Small intestine (tissue), 16 donors: ENCODE measurements at places on chromosomes 4 and X.

- no peak for DNase-seq
Measured at GRCh38 chr4:1644891-1645657, 39.0 kb downstream of the FAM53A start.

DNA sequence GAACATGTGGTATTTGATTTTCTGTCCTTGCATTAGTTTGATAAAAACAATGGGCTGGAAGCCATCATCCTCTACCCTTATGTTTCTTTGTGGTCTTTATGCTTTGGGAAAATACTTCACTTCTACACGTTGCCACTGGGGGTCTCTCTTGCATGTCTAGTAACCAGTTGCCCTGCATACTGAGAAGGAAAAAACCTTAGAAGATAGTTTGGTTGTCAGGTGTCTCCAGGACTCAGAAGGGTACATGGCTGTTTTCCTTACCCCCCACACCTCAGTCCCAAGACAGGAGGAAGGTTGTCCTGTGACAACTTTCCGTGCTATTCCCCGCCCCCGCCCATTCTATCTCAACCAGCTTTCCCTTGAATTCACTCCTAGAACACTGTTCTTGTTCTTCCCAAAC, 62.1 kb upstream of the LANCL3 start:
- DNase-seq: peak; percentile 2

DNA sequence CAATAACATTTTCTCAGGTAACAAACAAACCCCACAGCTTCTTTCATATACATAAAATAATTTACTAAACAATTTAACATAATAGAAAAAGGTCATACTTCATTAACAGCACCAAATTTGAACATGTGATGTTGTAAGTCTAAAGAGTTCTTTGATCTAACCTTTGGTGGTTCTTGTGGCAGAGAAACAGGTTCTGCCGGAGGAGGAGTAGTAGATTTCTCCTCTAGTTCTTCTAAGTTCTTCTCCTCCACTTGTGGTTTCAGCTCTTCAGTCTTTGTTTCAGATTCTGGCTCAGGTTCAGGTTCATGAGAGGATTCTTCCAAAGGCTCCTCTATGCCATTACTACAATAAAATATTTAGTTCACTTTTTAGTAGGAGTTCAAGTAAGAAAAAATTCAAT, 18.3 kb downstream of the G3BP2 start:
- no peak for DNase-seq

DNA sequence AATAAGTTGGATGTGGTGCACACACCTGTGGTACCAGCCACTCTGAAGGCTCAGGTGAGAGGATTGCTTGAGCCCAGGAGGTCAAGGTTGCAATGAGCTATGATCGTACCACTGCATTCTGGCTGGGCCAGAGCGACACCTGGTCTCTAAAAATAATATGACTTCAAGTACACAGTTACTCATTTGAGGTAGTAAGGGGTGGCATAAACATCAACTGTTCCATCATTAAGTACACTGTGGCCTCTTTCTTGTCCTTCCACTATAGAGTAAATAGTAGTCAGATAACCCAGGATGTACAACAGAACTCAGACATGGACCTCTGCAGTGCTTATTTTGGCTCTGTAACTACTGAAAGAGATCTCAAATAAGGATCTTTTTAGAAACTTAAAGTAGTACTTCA, 10.6 kb downstream of the FAM9B start:
- DNase-seq: no peak

DNA sequence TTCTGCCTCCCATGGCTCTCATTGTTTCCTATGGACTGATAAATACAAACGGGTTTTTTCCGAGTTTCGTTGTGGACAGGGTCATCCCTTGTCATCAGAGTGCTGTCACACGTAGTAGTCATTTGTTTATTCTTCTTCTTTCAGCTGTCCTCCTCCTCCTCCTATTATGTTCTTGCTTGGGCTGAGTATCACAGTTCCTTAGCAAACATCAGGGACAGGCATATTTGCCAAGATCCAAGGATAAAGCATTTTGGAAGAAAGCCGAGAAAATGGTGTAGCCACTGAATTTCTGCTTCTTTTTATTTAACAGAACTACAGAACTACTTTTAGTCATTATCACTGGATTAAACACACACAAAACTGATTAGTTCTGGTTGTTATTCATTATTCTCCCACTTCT, 167.9 kb downstream of the MAML3 start:
- DNase-seq: no peak

- DNase-seq: no peak
Measured at GRCh38 chr4:27145597-27145996, 285.0 kb downstream of the STIM2 start.

GRCh38 chrX:20829665-20830491, 544.3 kb upstream of the CNKSR2 start:
- no peak for DNase-seq

GRCh38 chrX:124680287-124680686, 333.9 kb downstream of the SH2D1A start:
- DNase-seq: no peak

DNA sequence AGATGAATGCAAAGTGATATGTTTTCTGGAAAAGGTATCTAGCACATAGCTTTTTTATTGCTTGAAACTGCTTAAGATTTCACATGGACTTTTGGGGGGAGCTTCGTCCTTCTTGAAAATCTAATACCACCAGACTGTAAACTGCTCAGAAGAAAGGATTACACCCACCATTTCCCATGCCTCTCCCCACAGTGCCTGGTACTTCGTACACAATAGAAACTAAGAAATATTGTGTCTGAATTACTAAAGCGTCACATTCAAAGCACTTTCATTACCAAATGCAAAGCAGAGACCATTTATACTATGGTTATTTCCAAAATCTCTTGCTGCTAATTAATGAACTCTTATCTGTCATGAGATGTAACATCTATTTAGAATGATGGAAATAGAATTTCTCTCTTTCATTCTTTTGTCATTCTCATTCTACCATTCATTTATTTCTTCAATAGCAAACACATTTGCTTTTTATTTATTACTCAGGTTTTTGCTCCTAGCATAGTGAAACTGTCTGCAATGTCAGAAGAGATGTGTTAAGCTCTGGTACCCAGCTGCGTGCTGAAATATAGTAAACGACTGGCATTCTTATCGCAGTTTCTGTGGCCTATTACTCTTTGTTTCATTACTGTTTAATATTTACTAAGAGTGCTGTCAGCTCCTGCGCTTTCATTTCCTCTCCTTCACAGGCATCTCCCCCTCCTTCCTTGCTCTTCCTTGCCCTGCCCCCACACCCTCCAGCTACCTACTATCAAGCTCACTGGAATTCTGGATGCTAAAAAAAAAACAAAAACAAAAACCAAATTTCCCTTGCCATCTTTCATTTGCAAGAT, 51.4 kb upstream of the RAPGEF2 start:
- peak; percentile 40 for DNase-seq

- DNase-seq: peak; percentile 15
Measured at GRCh38 chr4:102439236-102439614, 61.9 kb upstream of the NFKB1 start.

- DNase-seq: peak; percentile 45
Measured at GRCh38 chr4:74042681-74043080, 4.2 kb upstream of the CXCL3 start.

DNA sequence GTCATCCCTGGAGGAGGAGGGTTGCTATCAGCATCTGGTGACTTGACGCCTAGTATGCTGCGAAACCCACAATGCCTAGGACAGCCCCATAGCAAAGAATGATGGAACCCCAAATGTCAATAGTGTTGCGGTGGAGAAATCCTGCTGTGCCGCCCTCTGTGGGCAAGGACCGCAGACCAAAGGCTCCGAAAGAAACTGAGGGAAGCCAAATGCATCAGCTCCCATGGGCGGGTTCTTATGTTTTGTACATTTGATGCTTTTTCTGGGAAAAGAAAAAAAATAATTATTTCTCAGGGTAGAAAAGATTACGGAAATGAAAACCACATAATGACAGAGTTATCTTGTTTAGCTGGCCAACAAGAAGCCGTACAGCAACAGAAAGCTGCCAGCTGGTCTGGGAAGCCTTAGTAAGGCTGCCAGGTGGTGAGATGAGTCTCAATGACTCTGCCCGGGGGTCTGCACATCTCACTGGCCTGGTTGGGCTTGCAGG, 95.0 kb upstream of the TBL1X start:
- no peak for DNase-seq
